ENCODE measurements at places on chromosomes 5 and 9.

DNA sequence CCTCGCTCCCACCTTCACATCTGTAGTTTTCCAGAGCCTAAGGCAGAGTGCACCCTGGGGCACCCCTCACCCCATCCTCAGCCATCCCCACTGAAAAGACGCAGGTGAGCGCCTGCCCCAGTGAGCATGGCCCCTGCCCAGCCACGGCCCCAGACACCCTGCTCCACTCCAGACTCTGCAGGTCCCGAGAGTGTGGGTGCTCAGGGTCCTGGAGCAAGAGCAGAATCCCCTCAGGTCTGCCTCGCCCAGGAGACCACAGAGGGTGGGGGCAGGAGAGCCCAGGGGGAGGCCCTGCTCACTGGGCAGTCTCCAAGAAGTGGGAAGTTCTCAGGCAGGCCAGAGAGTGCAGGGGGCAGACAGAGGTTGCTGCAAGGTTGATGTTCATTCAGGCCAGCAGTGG lies 158.6 kb upstream of the PPP1R26 start:
- no peak for DNase-seq

- peak; percentile 67 for DNase-seq
These were observed 28.3 kb upstream of the TGFBR1 start for GRCh38 chr9:99076483-99077171.

DNA sequence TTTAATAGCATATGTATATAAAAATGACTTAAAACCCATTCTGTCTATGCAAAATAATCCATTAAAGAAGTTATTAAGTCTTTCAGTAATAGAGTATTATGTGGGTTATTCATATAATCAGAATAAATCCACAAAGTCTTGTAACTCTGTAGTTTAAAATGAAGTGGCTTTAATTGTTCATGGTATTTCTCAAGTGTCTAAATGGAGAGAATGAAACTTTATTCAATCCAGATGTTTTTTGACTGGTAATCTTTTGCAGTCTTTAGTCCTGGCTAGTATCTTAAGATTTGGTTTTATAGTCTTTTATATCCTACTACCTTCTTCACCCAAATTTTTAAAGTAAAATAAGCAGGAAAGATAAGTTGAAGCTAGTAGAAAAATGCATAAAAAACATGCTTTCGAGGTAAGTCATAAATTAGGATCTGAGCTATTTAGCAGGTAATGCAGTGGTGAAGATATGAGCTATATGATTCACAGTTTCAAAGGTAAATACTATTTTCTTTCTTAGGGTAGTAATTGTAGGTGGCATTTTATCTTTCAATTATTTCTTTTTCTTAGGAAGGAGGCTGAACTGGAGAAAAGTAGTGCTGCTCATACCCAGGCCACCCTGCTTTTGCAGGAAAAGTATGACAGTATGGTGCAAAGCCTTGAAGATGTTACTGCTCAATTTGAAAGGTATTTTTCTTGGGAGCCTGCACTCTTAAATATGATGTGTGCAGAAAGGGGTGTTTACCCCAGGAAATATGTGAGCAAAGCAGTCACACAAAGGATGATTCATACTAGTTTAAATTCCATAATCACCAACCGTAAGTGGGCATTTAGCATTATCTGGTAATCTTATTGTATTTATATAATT lies 17.9 kb downstream of the HMMR start:
- DNase-seq, result no peak

- DNase-seq, result no peak
These were observed 117.5 kb upstream of the OR13F1 start for GRCh38 chr9:104386425-104387069.

GRCh38 chr9:114988962-114989599 lies 58.7 kb upstream of the TNFSF8 start:
- DNase-seq, result no peak

GRCh38 chr9:104258296-104259011 lies 164.3 kb downstream of the SMC2 start:
- no peak for DNase-seq

GRCh38 chr5:137734962-137735554 lies 831 bp downstream of the KLHL3 start:
- DNase-seq, result peak; percentile 42

All from CD4-positive, alpha-beta T cell treated with Interleukin-17A for 4 hours (primary cell).